ENCODE measurements at places on chromosomes 2 and 18. TPM values are rescaled to one million over a fixed set of nuclear protein-coding genes. Genes with fewer than 3 reads are reported as not detected.

DNA sequence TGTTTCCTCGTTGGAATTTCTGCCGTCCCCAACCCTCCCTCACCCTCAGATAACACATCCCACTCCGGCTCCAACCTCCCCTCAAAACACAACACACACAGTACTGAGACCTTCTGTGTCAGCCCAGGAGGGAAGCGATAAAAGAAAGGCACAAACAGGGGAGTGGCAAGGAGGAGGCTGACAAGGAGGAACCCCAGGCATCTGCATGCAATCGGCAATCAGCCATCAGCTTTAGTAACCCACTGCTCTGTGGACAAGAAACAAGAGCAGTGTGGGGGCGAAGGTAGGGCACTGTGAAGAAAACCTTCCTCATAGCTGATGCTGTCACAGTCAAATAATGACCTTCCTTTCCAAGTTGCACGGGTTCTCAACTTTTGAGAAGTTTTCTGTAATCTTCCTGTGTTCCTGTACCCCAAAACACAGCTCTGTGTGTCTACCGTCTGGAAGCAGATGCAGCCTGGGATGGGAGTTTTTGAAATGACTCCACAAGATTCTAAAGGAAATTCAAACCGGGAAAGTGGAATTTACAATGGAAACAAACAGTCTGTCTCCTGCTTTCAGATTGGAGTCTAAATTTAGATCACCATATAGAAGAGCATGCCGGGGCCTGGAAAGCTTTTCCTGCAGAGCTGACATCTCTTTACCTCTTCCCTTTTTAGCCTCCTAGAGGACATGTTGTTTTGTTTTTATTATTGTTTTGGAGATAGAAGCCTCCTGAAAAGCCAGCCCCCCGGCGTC lies 16.4 kb upstream of the LPIN2 start:
- DNase-seq, result no peak

GRCh38 chr2:85936421-85937068 lies 47.8 kb upstream of the ST3GAL5 start:
- DNase-seq, result no peak

GRCh38 chr18:8496186-8496585 lies 113.1 kb upstream of the RAB12 start:
- no peak for DNase-seq

- peak; percentile 72 for DNase-seq
Measured at GRCh38 chr2:64989982-64990614, 899 bp downstream of the SLC1A4 start.

GRCh38 chr2:222322236-222322635 lies 23.4 kb upstream of the PAX3 start:
- no peak for DNase-seq

DNA sequence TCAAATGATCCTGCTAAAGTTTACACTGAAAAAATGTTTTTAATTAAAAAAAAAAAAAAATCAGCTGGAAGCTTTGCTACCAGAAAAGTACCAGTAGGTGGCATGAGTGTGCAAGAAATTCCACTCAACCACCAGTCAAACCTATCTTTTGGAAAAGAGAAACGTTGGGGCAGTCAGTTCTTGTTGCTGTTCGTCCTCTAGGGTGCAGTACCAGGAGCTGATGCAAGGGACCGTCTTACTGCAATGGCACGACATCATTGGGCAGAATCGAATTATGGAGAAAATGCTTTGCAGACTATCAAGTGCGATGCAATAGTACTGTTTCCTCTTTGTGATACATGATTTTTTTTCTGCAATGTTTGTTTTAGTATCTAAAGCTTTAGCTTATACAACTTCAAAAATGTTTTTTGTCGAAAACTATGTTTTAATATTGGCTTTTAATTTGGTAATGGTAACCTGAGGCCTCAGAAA lies 18.3 kb downstream of the YPEL5 start:
- DNase-seq, result peak; percentile 95

DNA sequence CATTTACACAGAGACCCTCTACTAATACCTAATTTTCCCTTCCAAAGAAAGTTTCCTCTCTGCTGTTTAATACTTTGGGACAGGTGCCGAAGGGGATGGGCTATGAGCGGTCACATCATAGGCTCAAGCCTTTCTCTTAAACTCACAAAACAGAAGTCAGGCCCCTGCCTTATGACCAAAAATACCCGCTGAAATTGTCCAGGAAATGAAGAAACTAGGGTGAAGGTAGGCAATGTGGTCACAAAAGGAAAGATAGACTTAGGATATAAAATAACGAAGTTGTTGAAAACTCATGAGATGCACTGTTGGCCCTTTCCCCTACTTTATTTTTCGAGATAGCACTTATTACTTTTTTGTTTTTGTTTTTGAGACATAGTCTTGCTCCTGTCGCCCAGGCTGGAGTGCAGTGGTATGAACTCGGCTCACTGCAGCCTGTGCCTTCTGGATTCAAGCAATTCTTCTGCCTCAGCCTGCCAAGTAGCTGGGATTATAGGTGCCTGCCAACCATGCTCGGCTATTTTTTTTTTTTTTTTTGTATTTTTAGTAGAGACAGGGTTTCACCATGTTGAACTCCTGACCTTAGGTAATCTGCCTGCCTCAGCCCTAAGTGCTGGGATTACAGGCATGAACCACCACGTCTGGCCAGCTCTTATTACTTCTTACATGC lies 16.3 kb downstream of the SLC8A1 start:
- DNase-seq, result peak; percentile 25

- DNase-seq, result no peak
Measured at GRCh38 chr2:74099835-74100234, 47.9 kb downstream of the BOLA3 start.

- DNase-seq, result no peak
Measured at GRCh38 chr2:239765076-239765845, 259.9 kb downstream of the NDUFA10 start.

DNA sequence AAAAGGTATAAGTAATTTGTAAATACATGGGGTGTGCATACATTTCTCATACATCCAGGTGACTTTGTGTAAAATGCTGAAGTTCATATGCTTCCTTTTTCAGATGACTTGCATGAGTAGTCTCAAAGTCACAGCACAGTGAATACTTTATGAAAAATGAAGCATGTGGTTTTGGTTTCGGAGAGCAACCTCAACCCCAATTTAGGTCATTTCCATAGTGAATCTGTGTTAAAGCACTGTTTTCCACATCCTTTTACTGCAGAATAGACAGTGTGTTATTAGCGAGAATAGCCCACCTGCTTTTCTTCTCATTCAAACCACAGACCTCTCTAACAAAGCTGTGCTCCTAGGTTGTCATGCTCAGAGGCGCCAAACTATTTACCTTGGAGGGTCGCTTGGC lies 204.4 kb upstream of the RASGRP3 start:
- DNase-seq, result peak; percentile 70

- no peak for DNase-seq
Measured at GRCh38 chr2:10977621-10978020, 65.9 kb downstream of the KCNF1 start.

DNA sequence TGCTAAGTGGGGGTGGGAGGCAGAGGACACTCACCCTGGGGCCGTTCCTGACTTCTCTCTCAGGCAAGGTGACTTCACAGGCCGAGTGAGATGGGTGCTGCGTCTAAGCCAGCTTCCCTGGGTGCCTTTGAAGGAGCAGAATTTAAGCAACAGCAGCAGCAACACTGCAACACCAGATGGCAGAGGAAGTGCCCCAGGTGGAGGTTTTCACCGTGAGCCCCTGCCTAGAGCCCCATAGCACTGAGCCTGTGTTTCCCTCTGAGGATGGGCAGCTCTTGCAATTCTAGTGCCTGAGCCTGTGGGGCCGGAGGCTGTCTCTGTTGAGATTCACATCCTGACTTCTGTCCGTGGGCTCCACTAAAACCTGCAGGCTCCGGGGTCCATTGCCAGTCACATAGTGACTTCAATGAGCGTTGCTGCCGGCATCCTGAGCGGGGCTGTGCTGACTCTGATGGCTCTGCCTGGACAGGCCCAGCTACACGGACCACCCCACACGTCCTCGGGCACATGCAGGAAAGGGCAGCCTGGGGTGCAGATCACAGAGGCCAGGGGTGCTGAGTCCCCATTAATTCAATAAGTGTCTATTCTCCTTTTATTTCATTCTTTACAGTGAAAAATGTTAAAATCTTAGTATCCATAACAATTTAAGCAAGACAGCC lies 218.8 kb downstream of the SNTG2 start:
- DNase-seq, result no peak

DNA sequence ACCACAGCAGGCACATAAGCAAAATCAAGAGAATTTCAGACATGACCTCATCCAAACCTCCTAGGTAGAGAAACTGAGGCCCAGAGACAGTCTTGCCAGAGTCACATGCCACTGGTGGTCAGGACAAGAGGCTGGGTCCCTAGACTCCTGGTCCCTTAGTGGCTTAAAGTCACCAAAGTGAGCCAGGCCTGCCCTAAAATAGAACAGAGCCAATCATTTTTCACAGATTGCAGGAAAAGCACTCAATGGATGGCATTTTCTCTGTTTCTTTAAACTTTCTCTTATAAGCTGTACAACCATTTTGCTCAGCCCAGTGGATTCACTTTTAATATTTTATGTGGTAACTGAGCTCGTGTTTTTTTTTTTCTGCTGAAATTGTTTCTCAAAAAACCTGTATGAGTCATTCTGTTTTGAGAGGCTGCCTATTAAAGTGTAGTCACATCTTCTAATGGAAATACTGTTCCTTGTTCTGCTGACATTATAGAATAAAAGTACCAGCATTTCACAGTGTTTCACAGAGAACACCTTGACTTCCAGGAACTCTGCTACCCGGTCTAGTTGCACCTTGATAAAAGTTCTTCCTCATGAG lies 29.6 kb downstream of the STEAP3 start:
- DNase-seq, result peak; percentile 88

DNA sequence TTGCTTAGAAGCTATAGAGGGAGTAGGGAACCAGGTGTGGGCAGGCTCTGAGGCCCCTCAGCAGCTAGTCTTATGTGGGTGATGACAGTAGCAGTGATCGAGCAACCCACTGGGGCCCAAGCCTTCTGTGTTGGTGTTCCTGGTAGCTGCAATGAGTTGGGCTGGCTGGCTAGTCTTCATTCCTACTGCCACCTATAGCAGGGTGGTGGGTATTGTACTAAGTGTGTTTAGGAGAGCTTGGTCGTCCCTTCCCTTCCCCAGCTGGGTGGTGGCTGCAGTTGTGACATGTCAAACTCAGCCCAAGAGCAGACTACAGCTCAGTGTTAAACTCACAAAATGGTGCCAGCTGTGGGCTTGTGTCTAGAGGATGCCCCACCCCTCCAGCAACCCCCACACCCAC lies 486.1 kb upstream of the UBE2E3 start:
- DNase-seq, result no peak

- no peak for DNase-seq
Measured at GRCh38 chr2:103008586-103008985, 246.8 kb downstream of the TMEM182 start.

GRCh38 chr18:35095983-35096676 lies 54.9 kb downstream of the MAPRE2 start:
- DNase-seq, result peak; percentile 32

GRCh38 chr18:51321696-51322095 lies 124.2 kb upstream of the MEX3C start:
- DNase-seq, result no peak

GRCh38 chr2:3643371-3644245 lies 14.4 kb upstream of the ALLC start:
- no peak for DNase-seq

- DNase-seq, result peak; percentile 48
Measured at GRCh38 chr18:6627645-6628044, 101.9 kb upstream of the ARHGAP28 start.

DNA sequence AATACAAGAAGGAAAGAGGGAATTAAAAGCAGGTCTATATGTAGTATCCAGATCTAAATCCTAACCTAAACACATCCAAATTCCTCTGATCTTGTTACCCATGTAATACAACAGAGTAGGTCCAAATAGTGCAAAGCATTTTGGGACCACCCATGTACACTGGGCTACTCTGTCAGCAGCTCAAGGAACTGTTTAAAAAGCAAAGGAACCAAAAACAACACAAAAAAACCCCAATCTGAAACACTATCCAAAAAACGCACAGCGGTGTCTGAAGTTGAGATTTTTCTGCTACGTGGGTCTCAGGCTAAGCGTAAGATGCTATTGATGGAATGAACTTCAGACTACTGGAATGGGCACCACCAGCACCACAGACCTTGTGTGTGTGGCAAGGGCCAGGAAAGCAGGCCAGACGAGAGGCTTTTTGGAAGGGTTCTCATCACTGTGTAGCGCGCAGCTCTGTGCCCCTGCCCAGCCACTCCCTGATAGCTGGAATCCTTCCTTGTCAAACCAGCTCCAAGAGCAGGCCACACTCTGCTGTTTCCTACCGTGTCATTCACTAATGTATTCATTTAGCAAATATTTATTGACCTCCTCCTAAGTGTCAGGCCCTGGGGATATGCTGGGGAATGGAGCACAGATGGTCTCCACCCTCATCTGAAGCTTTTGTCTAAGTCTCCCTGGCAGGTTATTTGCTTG lies 101.4 kb downstream of the COLEC12 start:
- DNase-seq, result no peak

GRCh38 chr2:217398860-217399259 lies 539.0 kb upstream of the TNP1 start:
- no peak for DNase-seq

GRCh38 chr2:157149270-157149669 lies 108.2 kb upstream of the GALNT5 start:
- DNase-seq, result no peak

DNA sequence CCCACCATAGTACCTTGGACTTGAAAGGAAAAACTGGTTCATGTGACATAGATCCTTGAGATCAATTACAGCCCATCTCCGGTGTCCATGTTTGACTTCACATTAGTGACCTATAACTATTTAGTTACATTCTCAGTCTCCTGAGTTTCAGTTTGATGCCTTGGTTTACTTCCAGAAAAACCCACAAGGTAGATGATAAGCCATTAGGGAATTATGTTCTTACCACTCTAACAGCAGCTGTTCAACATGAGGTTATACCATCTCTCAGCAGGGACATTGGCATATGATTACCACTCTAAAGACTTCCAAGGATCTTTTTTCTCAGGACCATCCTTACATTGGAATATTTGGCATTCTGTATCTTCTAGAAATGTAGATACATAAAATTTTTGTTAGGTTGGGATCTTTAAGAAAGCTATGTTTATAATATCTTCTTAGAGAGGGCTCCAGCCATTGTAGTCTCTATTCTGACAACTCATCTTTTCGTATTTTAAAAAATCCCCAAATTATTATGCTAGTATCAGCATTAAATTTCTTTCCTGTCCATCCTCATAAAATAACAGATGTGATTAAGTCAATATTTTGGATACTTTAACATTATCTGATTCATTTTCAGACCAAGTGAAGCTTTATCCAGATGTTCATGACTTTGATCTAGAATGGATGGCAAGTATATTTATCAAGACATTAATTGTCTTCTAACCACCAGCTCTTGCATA lies 258.9 kb downstream of the RDH14 start:
- DNase-seq, result no peak

Gene LRP1B
- polyA plus RNA-seq, result not detected

Gene MYCN
- polyA plus RNA-seq, result not detected

Gene ITGB6
- polyA plus RNA-seq, result not detected

Gene PRKAG3
- polyA plus RNA-seq, result not detected

Gene SOWAHC
- 18.0 TPM for polyA plus RNA-seq

Gene DCDC2C
- polyA plus RNA-seq, result not detected

Gene DNAJC10
- 117 TPM for polyA plus RNA-seq

Gene CENPA
- polyA plus RNA-seq, result 12.1 TPM
